D721Med (cell line): ENCODE measurements at places on chromosomes 2 and 18.

- no peak for DNase-seq
Observed at GRCh38 chr2:149175956-149176355, 137.5 kb downstream of the LYPD6B start.

- peak; percentile 6 for DNase-seq
Observed at GRCh38 chr2:3491306-3491705, 28.0 kb downstream of the ADI1 start.

GRCh38 chr2:152676461-152676860 lies 40.8 kb downstream of the PRPF40A start:
- DNase-seq, result no peak

DNA sequence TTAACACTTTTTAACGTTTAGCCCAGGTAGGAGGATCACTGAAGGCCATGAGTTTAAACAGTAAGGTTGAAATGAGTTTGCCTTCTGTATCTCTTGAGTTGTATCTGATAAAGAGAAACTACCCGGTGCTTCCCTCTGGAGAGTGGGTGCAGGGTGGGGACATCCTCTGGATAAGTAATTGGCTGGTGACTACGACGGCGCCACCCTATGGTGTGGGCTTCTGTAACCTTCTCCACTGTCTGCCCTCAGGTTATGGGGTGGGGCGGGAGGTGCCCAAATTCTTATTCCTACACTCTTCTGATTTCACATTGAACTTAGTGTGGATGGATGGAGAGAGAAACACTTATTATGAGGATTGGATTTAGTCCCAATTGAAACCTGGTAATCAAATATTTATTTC lies 68.8 kb downstream of the LDLRAD4 start:
- DNase-seq, result no peak

DNA sequence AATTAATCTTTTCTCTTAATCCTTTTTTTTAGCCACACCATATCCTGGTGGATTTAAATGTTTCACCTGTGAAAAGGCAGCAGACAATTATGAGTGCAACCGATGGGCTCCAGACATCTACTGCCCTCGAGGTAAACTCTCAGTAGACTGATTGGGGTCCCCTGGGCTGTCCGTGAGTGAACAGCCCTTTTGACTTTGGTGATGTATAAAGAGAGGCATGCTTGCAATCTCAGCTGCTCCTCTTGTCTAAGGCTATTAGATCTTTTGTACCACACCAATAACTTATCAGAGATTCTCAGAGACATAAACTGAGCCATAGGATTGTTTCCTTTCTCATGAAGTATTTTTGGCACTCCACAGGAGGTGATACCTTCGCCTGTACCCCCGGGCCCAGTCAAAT lies 118.6 kb downstream of the LYPD6 start:
- no peak for DNase-seq

DNA sequence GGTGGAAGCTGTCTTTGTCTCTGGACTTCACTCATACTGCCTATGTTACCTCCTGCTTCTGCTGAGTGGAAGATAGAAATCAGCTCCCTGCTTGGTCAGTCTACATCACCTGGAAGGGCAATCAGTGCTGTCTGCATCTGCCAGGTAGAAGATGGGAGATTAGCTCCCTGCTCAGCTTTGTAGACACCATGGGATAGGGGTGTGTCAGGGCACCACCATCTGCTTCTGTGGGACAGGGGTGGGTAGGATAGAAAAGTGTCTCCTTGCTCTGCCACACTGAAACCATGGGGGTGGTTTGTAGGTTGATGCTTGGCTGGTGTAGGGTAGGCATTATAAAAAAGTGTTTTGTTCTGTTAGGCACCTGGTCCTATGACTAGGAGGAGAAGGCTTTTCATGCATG lies 34.1 kb downstream of the STARD6 start:
- no peak for DNase-seq

- no peak for DNase-seq
Observed at GRCh38 chr2:112788653-112789052, 4.4 kb upstream of the IL1A start.

- no peak for DNase-seq
Observed at GRCh38 chr2:192546565-192546964, 351.8 kb upstream of the TMEFF2 start.

DNA sequence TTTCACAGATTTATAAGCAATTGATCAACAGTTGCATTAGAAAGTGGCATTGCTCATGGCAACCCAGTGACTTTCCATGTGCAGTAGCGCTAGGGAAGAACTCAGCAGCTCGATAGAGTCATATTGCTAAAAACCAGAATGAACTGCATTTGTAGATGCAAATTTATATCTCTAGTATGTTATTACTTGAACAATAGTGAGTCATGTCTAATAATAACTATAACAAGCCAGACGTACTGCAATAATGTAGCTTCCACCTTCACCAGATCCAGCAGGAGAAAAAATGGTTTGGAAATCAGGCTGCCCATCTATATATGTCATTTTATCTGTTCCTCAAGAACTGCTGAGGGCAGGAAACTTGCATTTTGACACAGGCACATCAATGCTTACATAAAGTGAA lies 66.5 kb upstream of the FIGN start:
- DNase-seq, result no peak

DNA sequence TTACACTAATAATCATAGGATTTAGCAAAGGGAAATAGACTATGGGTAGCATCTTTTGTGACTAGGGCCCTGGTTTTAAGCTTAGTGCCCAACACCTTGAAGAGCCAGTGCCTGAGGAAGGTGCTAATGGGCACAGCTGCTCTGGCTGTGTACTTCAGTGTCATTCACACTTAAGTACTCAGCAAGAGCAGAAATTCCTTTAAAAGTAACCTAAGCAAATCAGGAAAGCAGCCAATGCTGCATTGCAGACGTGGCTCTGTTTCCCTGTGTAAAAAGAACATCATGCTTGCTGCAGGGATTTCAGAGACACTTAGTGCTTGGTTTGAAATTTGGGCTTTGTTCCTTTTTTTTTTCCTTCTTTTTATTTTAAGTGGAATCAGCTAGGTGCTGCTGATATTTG lies 505.4 kb downstream of the SUCLG1 start:
- no peak for DNase-seq

DNA sequence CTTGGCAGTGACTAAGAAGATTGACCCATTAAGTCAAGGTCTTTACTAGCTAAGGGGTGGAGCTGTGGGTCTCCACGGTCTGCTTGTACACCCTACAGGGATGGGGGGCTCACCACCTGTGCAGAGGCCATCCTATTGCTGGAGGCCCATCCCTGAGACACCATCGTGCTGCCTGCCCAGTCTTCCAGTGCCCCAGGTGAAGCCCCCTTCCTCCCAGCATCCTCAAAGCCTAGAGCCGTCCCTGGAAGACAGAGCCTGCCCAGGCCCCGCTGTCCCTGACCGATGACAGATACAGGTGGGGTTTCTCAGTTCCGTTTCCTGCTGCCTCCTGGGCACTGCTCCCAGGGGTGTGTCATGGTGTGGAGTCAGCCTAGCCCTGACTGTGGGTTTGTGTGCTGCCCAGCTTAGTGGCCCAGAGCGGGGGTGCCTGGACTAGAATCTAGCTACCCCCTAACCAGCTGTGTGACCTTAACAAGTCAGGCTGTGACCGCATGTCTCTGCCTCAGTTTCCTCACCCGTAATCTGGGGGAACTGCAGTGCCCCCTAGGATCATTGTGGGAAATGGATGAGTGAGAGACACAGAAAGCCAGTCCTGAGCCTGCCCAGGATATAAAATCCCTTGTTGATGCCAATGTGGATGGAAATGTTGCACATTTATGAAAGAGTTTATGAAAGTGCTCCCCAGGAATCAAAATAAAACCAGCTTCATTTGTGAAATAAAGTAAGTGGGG lies 2.0 kb downstream of the OTOS start:
- DNase-seq, result no peak
